ENCODE measurements at places on chromosomes 4 and X.

DNA sequence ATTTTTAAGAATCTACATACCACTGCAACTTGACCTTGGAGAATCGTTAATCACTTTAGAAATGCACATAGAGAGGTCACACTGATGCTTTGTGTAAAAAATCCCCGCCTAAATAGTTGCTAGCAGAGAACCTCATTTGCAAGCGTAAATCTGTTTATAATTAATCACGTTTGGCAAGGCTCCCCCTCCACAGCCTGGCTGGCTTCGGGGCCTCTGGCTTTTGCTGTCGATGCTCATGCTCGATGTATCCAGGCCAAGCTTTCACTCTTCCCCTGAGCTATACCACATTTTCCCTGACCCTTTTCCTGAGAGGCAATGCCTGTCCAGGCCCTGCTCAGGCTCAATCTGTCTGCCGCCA is 23.4 kb downstream of the CYTL1 start:
- DNase-seq = no peak

GRCh38 chr4:965766-966134 is 7.6 kb downstream of the DGKQ start:
- DNase-seq = no peak

DNA sequence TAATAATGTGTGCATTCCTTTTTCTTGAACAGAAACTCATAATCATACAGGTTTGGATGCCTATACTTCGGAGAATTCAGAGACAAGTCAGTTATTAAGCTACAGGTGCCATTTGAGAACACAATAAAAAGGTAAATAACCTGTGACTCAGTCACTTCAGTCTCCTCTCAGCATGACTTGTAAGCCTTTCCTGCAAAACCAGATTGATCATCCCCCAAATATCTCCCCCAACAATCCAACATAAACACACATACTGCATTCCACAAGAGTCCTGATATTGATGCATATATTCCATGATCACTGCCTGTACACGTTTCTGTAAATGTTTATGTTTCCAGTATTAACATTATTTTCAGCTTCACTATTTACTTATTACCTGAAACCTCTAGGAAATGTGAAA is 110.8 kb downstream of the PWWP3B start:
- no peak for DNase-seq

- DNase-seq = no peak
Observed at GRCh38 chr4:10140866-10141759, 24.5 kb upstream of the WDR1 start.

DNA sequence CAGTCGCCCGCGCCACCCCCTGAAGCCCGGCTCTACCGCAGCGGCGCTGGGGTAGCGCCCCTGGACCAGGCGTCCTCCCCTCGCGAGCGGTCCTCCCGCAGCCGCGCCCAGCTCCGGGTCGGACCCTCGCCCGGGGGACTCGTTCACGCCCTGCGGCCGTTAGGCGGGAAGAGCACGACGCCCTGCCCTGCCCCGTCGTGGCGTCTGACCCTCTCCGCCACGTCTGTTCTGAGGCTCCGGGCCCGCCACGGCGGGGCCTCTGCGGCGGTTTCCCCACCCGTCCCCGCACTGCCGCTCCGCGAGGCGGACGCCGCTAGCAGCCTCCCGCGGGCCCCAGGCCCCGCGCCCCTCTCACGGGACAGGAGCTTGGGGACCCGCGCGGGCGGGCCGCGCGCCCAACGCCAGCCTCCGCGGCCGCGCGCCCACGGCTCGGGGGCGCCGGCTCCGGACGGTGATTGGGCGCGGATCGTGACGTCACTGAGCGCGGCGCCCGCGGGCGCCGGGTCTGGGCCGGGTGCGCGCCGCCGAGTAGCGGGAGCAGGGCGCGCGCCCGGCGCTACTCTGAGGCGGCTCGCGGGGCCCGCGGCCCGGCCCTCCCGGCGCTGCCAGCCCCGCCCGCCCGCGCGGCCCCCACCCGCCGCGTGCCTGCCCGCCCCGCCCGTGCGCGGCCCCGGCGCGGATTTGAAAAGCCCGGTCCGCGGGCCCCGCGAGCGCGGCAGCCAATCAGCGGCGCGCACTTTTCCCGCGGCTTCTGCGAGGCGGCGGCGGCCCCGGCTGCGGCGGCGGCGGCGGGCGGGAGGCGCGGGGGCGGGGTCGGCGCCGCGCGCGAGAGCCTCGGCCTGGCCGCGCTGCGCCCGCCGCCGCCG is at the start of gene NSD2:
Gene NSD2 (plus strand): TSS at position 816 of the 866 bp plus-strand sequence. CDS start 29,262 bp downstream, outside the sequence.
- DNase-seq = peak; percentile 88

GRCh38 chr4:7002336-7002735 is 40.8 kb upstream of the TADA2B start:
- no peak for DNase-seq

- DNase-seq = no peak
Observed at GRCh38 chr4:158015241-158015640, 157.6 kb downstream of the GASK1B start.

DNA sequence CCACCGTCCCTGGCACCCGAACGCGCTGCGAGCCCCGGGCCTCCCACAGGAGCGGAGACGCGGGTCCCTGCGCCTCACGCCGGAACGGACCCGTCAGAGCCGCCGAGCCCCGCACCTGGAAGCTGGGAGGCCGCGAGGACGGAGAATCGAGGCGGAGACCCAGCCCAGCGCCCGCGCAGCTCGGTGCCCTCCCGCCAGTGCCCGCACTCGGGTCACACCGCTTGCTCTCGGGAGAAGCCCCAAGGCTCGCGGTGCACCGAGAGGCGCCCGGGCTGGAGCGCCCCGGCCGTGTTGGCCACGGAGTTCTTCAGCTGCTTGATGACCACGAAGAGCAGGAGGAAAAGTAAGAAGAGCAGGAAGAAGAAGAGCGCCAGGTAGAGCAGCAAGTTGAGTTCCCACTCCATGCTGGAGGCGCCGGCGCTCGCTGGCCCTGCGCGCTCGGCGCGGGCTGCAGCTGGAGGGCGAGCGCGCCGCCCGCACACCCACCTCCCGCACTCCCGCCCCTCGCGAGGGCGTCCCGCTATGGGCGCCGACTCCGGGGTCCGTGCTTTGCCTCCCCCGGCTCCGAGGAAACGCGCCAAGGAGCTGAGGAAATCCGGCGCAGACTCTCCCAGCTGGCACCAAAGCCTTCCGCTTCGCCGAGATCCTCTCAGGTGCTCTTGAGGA is at the start of gene SMIM43:
Gene SMIM43 (minus strand): TSS at position 463 of the 666 bp plus-strand sequence. CDS start 59 bp downstream, at position 404.
- DNase-seq = no peak

GRCh38 chr4:164894702-164895101 is 17.7 kb downstream of the APELA start:
- DNase-seq = no peak

DNA sequence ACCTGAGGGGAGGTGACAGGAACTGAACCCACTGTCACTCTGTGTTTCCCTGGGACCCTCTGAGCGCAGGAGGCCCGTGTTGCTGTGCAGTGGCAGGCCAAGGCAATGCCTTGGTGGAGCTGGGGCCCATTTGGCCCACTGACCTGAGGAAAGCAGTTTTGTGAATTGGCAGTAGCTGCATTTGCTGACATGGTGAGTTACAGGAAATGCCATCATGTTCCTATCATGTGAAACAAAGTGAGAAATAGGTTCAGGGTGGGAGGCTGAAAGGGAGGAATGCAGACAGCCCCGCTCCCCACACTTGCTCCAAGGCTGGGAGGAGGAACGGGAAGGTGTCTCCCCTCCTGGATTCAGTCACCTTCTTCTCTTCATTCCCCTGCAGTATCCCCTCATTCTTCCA is 146.1 kb downstream of the PTTG2 start:
- DNase-seq = no peak

DNA sequence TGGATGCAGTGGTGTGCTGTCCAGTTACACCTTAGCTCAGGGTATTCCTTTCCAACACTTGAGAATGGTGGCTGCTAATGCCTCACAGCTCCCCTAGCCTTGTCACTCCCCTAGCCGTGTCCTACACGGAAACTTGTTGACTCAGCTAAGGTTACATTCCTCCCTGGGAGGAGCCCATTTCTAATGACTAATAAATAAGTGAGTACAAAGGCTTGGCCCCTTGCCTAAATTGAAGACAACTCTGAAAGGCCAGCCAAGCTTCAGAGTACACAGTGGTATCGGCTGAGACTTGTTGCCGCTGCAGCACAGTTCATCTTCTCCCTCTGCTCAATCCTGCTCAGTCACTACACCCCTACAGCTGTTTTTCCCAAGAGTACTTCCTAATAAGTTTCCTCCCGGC is 21.2 kb upstream of the SLC25A31 start:
- no peak for DNase-seq

DNA sequence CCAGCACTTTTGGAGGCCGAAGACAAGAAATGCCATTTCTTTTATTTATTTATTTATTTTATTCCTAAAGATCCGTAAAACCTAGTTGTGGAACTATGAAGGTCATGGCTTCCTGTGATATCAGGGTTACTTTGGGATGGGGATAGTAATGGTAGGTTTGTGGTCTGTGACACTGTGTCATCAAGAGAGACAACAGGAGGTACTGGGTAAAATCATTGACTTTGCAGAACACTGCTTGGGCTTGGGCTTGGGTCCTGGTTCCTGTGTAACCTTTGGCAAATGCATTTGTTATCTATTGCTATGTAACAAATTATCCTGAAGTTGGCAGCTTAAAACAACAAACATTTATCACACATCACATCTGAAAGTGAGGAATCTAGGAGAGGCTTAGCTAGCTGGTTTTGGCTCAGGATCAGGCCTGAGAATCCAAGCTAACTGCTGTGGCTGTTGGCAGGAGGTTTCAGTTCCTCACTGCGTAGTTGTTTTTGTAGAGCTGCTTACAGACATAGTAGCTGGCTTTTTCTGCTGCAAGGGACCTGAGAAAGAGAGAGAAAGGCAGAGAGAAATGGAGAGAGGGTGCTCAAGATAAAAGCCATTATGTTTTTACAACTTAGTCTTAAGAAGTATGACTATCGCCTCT is 576.4 kb upstream of the SLIT2 start:
- no peak for DNase-seq

GRCh38 chr4:78197947-78198346 is 140.8 kb downstream of the FRAS1 start:
- DNase-seq = no peak

DNA sequence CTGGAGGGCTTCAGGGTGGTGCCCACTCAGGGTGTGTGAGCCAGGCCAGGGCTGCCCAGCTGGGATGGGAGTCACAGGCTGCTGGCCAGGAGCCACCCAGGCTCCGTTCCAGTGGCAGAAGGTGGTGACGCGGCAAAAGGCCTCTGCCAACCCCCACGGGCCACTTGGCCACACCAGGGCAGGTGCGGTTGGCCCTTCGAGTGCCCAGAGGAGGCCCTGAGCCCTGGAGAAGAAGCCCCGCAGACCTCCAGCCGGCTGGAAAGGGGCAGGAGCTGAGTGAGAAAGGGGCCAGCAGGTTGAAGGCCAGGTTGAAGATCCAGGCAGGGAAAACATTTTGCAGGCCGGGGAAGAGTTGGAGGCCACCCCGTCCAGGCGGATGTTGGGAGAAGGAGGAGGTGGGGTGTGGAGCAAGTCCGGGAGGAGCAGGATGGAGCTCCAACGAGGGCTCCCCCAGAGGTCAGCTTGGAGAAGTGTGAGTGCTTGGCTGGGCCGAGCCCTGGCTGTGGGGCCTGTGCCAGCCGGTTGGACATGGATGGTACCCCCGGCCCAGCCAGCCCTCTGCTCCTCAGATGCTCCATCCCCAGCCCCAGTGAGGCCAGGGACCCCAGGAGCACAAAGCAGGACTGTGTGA is 2.8 kb upstream of the CPLX1 start:
- DNase-seq = no peak

DNA sequence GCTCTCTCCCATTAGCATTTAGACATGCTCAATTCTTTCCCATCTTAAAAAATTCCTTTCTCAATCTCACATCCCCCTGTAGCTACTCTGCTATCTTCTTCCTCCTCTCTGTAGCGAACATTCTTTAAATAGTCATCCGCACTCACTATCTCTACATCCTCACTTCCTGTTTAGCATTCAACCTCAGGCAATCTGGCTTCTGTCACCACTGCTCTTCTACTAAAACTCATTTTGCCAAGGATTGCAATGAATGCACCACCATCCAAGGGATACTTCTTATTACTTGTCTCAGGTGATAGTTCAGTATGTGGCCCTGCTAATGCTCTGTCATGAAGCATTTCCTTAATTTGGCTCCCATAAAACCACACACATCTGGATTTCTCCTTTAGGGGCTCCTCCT is 10.9 kb upstream of the TET2 start:
- DNase-seq = no peak

DNA sequence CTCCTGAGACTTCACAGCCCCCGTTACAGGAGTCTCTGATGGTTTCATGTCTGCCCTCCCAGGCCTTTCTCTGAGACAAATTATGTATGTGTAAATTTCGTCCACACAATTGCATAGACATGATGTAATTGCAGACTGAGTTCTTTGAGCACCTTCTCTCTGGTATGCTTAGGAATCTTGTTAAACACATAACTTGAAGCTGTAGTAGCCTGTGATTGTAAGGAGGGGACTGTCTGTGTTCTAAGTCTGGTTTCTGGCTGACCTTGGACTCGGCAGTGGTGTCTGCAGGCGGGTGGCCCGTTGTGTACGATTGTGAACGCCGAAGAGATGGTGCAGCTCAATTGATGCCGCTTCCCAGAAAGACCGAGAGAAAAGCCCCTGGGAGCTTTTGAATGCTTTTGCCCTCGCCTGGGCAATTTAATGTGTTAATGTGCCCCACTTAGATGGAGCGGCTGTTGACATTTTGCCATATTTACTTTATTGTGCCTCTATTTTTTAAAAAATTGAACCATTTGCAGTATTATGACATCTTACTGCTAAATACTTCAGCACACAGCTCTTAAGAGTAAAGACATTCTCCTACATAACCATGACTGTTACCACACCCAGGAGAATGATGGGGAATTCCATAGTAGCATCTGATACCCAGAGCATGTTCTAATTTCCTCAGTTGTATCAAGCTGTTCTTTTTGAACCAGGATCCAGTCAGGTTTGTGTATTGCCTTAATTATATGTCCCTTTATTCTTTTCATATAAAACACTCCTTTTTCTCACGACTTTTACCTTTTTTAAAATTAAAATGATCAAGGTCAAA is 58.4 kb upstream of the TADA2B start:
- DNase-seq = no peak

GRCh38 chr4:74317616-74318246 is 9.5 kb downstream of the EPGN start:
- no peak for DNase-seq

- DNase-seq = no peak
Observed at GRCh38 chrX:46117234-46117633, 428.0 kb downstream of the ZNF674 start.

- DNase-seq = no peak
Observed at GRCh38 chrX:110036162-110037033, 33.5 kb downstream of the TMEM164 start.

DNA sequence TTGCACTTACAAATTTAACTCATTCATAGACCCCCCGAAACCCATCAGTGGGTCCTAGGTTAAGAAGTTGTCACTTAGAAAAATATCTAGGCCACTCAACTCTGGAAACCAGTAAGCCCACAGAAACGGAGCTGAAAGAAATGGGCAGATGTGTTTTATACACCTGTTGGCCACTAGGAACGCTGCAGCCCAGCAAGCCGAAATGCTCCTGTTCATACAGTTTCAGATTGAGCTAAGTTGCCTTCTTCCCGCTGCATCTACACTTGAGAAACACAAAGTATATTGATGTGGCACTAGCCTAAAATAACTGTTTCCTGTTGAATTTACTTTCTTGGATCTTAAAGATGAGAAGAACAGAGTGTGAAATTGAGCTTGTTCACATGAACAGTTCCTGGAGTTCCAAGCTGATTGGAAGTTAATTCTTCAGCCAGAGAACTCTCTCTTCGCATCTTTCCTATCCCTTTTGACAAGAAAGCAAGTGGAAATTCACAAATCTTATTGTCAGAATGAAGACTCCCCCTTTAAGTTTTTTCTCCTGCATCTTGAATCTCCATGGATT is 174.1 kb downstream of the RBMX2 start:
- peak; percentile 1 for DNase-seq

- no peak for DNase-seq
Observed at GRCh38 chrX:40467454-40467853, 113.3 kb upstream of the ATP6AP2 start.

Measured in activated naive CD4-positive, alpha-beta T cell treated with Interleukin-2 at 50 U/mL for 16 hours (primary cell).